Dermis lymphatic vessel endothelial cell (primary cell): ENCODE measurements at places on chromosomes 5 and 9. TPM values are rescaled to one million over a fixed set of nuclear protein-coding genes. Genes with fewer than 3 reads are reported as not detected.

Gene MORN5
- not detected in 2 replicates for total RNA-seq

Gene MEIKIN
- not detected in 2 replicates for total RNA-seq

Gene HSPB3
- total RNA-seq, result not detected in 2 replicates

Gene SH2D3C
- 51.5 and 72.8 TPM in 2 replicates for total RNA-seq

Gene ADRB2
- 13.0 and 17.3 TPM in 2 replicates for total RNA-seq

Gene PCDHA9
- under 0.01 and 0.09 TPM in 2 replicates for total RNA-seq

Gene C1QTNF2
- total RNA-seq, result under 0.01 and 0.11 TPM in 2 replicates

Gene GPX8
- total RNA-seq, result 9.9 and 17.2 TPM in 2 replicates

Gene ADGRV1
- total RNA-seq, result 0.11 and 0.17 TPM in 2 replicates

Gene STRBP
- 9.9 and 13.0 TPM in 2 replicates for total RNA-seq

Gene APBA1
- total RNA-seq, result 5.1 and 8.2 TPM in 2 replicates

Gene DOK3
- 1.4 and 2.1 TPM in 2 replicates for total RNA-seq

Gene BNC2
- 1.0 and 1.8 TPM in 2 replicates for total RNA-seq

Gene LCN12
- total RNA-seq, result 0.11 TPM in 1 of 2 replicates, not detected in the other

Gene BSPRY
- total RNA-seq, result not detected in 2 replicates

Gene TRMT10B
- 1.7 and 2.0 TPM in 2 replicates for total RNA-seq
